ENCODE measurements at places on chromosomes 3 and 15.
A peak's percentile ranks its signal among the peaks of the same experiment; 100 is the strongest.

GRCh38 chr3:176055836-176056235 is 1141.4 kb downstream of the TBL1XR1 start:
- no peak for ATAC-seq

- ATAC-seq = no peak
These were observed 570.5 kb upstream of the CFAP20DC start for GRCh38 chr3:59620325-59620724.

GRCh38 chr3:143443851-143444331 is 324.3 kb downstream of the CHST2 start:
- peak; percentile 47 for ATAC-seq

GRCh38 chr3:12288182-12289129 is at the start of gene PPARG:
PPARG (plus strand) TSS chr3:12289070; CDS start chr3:12379712, 90,642 bp downstream.
- peak; percentile 78 for ATAC-seq

GRCh38 chr3:186929186-186929585 is 1.1 kb upstream of the ST6GAL1 start:
- no peak for ATAC-seq

- ATAC-seq = no peak
These were observed 217.8 kb downstream of the NR1D2 start for GRCh38 chr3:24162929-24163328.

- ATAC-seq = peak; percentile 43
These were observed 121.9 kb upstream of the ARHGEF3 start for GRCh38 chr3:56923526-56924224.

- peak; percentile 3 for ATAC-seq
These were observed 8.5 kb downstream of the EOMES start for GRCh38 chr3:27713435-27714145.

GRCh38 chr3:183252118-183252782 is 803 bp upstream of the B3GNT5 start:
- no peak for ATAC-seq

Data from SK-N-SH treated with all-trans-retinoic acid at 6 μM for 48 hours (cell line).